ENCODE measurements at places on chromosomes 2 and 18.

DNA sequence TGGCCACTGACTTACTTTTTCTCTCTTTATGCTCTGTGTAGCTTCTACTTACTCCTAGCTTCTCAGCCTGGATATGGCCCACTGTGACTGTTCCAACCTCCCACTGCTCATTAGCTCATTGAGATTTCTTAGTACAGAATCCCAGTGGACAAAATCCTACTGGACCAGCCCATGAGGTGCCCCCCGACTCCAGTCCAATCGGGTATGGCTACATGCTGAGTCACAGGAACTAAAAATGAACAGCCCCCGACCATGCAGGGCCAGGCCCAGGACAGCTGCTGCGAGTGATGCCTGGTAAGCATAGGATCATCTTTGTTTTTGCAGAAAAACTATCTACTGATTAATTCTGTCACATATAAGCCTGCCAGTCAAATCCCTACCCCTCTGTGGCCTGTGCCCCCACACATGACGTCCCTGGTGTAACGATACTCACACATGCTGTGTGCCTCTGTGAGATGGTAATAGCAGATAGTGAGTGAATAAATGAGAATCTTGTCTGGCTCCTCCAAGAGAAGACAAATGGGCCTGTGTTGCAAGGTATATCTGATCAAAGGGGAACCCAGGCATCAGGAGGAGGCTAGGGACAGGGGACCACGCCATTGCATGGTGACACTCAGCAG is 85.9 kb upstream of the KLF7 start:
- DNase-seq: no peak

GRCh38 chr2:162044586-162044985 is 29.4 kb downstream of the DPP4 start:
- DNase-seq: no peak

DNA sequence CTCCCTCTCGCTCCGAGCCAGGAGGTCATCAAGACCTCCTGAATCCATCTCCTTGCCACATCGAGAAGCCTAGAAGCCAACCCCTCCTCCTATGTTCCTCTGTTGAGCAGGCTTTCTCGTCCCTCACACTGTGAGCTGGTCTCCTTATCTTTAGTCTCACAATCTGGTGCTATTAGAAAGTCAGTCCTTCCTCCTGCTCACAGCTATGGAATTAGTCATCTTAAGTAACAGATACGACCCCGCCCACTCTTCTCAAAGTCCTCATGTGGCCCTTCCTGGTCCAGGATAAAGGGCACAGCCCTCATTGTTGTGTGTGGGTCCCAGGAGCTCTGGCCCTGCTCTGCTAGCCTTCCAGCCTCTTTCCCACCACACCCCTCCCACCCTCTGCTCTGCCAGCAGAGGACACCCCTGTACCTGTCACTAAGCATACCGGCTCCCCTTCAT is 41.4 kb upstream of the TRIB2 start:
- DNase-seq: no peak

- DNase-seq: no peak
Measured at GRCh38 chr18:26919201-26919600, 53.7 kb upstream of the AQP4 start.

DNA sequence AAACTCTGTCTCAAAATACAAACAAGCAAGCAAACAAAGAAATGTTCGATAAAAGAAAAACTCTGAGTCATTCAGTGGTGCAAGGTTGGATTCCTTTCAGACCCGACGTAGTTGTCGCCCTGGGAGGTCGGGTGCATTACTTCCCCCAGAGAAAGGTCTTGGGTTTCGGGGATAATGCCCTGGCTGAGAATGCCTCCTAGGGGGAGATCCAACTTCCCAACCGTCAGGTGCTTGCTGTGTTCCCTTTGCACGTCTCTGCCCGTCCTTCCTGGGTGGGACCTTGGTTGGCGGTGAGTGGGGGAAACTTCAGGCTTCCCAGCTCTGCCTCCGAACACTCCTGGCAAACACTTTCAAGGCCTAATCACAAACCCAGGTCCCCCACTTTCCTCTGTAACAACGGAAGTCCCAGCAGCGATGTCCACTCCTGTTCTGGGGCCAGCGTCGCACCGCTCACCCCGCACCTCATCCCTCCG is 609 bp downstream of the TPGS2 start:
- DNase-seq: no peak
